Suprapubic skin (tissue), 4 donors: ENCODE measurements at places on chromosomes 7 and 10.

- no peak for DNase-seq
These were observed 46.3 kb upstream of the GPAM start for GRCh38 chr10:112229901-112230300.

GRCh38 chr10:32629910-32630309 is 184.0 kb downstream of the CCDC7 start:
- no peak for DNase-seq

DNA sequence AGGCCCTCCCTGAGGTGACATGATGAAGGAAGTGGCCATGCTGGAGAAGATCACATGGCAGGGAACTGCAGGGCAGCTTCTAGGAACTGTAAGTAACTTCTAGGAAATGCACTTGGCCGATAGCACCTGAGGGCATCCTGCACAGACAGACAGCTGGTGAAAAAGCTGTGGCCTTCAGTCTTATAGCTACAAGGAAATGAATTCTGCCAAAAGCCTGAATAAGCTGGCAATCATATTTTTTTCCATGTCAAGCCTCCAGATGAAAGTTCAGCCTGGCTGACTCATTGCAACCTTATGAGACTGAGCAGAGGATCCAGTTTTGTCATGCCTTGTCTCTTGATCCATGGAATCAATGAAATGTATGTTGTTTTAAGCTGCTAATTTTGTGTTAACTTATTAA is 91.1 kb upstream of the CACNA2D1 start:
- DNase-seq = no peak

DNA sequence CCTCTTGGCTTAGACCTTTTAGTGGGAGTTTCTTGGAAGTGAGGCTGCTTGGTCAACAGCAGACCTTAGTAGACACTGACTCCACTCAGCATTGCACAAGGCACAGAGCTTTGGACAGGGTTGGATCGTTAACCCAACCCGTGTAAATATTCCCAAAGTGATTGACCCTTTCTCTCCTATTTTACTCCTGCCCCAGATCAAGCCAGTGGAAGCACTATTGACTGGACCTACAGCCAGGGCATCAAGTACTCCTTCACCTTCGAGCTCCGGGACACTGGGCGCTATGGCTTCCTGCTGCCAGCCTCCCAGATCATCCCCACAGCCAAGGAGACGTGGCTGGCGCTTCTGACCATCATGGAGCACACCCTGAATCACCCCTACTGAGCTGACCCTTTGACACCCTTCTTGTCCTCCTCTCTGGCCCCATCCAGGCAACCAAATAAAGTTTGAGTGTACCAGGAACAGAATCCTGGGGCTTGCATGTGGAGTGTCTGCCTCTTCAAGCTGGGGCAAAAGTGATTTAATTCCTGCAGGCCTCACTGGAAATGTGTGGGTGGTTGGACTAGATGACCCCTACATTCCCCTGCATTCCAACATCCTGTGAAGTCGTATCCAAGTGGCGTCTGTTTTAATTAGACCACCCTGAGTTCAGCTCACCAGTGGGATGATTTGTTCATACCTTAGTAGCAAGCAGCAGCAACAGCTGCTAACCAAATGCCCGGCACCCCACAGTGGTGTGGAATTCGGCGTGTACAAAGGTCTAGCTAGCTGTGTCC is 7.5 kb downstream of the CPA1 start:
- DNase-seq = no peak

- no peak for DNase-seq
These were observed 1.8 kb downstream of the AP4M1 start for GRCh38 chr7:100102950-100103840.
